ENCODE measurements at places on chromosomes 1 and 21. TPM values are rescaled to one million over a fixed set of nuclear protein-coding genes. Genes with fewer than 3 reads are reported as not detected.

The KCND3 gene
- total RNA-seq = 6.3 TPM

The NUDT4B gene
- 1.8 TPM for total RNA-seq

The UBL4B gene
- not detected for total RNA-seq

- DNase-seq = no peak
Observed at GRCh38 chr1:51048670-51049069, 53.4 kb upstream of the C1orf185 start.

DNA sequence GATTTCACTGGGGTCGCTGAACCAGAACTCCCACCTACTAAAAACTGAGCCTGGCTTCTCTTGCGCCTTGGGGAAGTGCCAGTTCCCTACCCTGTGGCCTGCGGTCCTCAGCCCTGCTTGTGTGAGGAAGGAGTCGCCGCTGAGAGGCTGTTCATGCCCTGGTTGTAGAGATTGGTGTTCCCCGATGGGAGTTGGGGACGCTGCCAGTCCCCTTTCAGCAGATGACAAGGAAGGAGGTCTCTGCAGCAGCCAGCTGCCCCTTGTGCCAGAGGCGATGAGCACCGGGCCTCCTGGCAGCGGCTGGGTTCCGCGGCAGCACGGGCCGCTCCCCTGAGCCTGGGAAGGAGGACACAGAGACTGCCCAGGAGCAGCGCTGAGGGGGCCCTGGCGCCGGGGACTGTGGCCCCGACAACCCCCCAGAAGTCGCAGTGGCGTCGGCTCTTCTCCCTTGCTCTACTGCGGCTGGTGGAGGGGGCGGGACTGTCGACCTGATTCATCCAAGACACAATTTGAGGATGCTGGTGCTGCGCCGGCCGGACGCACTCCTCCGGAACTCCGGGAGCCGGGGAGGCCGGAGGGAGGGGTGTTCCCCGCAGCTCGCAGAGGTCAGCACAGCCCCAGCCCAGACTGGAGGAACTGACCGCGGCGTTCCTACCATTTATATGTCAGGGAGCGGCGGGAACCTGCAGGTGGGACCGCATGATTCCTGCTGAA lies 12.0 kb upstream of the ADORA3 start:
- DNase-seq = peak; percentile 79

DNA sequence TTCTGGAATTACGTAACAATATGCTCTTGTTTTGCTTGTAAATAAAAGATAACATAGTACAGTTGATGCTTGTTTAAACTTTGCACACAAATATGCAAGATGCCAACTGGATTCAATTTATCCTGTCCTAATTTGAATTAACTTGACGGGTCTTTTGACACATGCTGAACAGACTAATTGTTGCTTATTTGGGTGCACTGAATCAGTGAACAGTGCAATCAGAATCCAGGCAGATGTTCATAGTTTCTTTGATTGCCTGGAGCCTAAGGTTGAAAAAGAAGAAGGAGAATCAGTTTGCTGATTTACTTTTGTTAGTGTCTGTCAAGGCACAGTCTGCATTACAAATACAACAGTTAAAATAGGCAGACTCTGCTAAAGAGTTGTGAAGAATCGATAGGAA lies 307.9 kb downstream of the COL11A1 start:
- DNase-seq = no peak

- no peak for DNase-seq
Observed at GRCh38 chr1:74324684-74325448, 89.7 kb downstream of the TNNI3K start.

DNA sequence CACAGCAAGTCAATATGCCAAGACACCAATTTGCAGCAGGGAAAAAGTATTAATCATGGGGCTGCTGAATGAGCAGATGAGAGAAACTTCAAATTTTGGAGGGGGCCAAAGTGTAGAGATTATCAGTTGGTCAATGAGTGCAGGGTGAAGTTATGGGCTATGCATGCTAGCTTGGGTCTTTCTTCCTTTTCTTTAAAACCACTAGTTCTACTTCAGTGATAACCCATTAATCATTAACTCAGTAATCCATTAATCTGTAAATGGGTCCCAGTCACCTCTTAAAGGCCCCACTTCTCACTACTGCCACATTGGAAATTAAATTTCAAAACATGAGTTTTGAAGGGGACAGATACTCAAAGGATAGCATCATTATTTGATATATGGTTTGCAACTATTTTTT lies 688.6 kb upstream of the ADGRL4 start:
- DNase-seq = no peak

GRCh38 chr1:40143891-40144575 lies 17.2 kb upstream of the RLF start:
- DNase-seq = no peak

DNA sequence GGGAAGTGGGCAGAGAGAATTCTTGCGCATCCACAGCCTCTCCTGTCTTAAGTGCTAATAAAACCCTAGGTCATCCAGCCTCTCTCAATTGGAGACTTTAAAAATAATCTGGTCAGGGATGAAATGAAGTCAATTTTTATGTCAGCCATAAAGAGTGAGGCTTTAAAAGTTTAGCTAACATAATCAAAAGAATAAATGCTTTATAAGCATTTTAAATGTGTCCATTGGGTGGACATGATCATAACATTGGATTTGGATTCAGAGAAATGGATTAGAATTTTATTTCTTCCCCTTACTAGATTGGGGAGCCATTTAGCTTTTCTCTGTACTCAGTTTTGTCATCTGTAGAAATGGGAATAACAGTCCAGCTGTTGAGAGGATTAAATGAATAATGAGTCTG lies 55.5 kb downstream of the PGM1 start:
- DNase-seq = no peak

DNA sequence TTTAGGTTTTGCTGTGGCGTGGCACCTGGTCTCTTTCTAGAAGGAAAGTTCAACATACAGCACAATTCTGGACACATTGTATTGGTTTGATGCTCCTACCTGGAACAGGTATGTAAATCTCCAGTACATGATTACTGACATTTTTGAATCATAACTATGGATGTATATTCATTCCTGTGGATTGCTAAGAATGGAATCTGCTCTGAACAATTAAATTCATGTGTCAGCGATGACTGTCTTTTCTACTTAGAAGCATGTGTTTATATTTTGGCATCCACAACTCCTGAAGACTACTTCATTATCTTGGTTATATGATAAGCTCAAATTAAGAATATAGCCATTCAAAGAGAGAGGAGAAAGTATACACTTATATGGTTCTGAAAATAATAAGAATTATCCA lies 291.8 kb downstream of the CHRM3 start:
- DNase-seq = no peak

GRCh38 chr1:155063550-155064110 lies at the start of gene EFNA4:
Gene EFNA4, plus strand, starts transcription at chr1:155063740. Its CDS starts 84 bp downstream, at chr1:155063824.
- DNase-seq = peak; percentile 91

All from upper lobe of right lung (tissue), 1 donor.